ENCODE measurements at places on chromosomes 11 and 22.

DNA sequence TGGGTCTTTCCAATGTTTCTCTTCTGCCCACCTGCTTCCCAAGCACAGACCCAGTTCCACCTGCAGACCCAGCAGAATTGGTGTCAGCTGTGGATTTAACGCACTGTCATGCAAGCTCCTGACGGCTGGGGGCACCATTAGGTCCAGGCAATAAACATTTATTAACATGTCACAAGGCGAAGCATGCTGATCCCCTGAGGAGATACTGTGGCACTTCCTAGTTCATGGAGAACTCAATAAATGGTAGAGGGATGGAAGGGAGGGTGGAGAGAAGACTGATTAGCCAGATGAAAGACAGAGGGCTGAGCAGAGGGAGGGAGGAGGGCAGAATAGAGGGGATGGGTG is 68.3 kb upstream of the TSPAN18 start:
- DNase-seq: no peak

GRCh38 chr11:61828629-61829407 is 718 bp downstream of the FADS2 start:
- peak; percentile 47 for DNase-seq

DNA sequence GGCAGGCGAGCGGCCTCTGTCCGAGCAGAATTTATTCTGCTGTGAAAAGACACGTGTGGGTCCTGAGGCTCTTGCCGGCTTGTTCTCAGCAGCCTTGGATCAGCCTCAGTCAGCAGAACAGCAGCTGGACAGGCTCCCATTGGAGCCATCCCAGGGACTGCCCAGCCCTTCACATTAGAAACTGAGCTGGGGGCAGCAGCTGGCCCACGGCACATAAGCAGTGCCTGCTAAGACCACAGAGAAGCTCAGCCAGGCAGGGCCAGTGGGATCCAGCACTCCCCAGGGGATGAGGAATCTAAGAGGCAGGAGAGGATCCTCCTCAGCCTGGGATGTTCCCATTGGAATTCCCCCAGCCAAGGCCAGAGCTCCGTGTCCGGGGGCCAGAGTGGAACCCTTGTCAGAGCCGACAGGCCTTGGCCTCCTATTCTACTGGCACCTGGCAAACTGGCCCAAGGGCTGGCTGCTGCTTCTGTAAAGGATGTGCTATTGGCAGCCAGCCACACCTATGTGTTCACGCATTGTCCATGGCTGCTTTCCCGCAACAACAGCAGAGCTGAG is 18.2 kb downstream of the RTN4R start:
- DNase-seq: no peak

DNA sequence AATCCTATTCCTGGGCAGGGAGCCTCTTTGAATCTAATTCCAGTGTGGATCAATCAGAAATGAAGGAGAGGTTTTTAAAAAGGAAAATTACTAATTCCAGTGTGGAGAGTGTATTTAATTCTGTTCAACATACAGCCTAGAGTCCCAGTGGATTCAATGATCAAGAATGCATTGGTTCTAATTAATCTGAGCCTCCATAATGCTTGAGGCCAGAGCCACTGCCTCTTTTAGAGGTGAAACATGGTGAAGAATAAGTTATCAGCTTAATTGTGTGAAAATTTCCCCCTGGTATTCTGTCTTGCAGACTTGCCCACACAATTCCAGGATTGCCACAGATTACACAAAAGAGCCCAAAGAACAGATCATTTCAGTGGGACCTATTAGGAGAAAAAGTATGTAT is 87.7 kb downstream of the TECTA start:
- DNase-seq: no peak

DNA sequence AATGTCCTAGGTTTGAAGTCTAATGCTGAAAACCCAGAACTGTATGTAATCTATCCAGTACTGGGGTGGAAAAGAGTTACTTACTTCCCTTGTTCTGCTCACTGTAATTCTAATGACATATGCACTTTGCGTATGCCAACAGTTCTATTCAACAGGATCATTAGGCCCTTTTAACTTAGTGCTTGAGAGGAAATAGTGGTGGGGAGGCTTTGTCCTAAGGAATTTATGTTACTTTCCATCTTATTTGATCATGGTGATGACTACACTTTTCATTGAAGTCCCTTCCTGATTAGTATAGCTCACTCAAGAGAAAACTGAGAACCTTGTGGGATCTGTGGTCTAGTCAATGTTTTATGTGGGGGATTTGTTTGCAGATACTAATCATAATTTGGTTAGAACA is 348.2 kb downstream of the GUCY1A2 start:
- no peak for DNase-seq

GRCh38 chr11:121213362-121213893 is 79.1 kb upstream of the SC5D start:
- DNase-seq: no peak

GRCh38 chr11:78020246-78020645 is 2.8 kb downstream of the KCTD14 start:
- DNase-seq: no peak

- DNase-seq: no peak
Measured at GRCh38 chr11:65066805-65067291, 8.5 kb upstream of the NAALADL1 start.

DNA sequence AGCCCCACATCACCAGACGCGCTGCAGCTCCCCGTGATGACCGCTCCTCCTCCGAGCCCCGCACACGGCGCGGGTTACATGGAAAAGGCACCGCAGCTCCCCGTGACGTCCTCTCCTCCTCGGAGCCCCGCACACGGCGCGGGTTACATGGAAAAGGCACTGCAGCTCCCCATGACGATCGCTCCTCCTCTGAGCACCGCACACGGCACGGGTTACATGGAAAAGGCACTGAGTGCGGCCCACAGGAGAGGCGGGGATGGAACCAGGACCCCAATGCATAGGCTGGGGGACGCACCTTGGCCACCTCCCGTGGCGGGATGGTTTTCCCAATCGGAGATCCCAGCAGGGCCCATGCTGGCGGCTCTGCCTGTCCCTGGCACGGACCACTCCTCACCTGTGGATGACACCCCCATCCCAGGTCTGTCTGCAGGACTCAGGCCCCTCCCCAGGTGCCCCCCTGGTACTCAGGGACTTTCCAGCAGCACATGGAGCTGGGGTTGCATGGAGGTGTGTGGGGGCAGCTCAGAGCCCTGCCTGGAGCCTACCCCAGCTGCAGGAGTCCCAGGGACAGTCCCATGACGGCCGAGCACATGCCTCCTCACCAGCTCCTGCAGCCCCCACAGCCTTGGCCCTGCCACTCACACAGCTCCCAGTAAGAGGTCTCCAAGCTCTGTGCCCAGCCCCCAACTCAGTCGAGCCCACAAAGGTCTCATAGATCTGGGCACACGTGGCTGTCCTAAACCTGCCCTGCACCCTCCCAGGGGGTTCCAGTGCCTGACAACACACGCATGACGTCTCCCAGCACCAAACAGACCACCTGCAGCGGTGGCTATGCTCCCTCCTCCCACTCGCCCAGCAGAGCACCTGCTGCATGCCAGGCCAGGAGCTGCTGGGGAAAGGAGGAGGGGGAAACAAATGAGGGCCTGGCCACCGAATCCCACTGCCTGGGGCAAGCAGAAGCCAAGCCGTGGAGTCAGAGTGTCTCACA is 166.6 kb downstream of the BRD1 start:
- DNase-seq: no peak

DNA sequence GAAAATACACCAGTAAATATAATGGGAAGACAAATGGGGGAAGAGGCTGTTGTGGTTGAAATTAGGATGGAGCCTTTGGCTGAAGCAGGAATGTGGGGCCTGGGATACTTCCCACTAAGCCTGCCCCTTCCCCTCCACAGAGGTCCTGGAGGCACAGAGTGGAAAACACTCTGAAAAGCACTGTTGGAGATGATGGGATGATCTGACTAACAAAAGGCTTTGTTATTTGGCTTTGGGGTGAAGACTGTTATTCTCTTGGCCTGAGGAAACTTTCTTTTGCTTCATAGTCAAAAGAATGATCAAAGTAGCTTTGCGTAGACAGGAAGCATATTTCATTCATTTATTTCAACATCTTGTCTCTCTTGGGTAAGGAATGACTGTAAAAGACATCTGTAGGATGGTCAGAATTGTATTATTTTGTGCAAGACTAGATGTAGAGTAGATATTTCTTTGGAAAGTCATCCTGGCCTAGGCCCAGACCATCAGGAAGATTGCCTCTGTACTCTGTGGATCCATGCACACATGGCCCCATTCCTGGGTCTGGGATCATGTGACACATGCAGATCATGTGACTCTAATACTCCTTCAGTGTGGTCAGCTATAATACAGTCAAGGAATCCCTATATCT is 111.4 kb downstream of the SPON1 start:
- DNase-seq: no peak
